Activated CD8-positive, alpha-beta memory T cell treated with anti-CD3 and anti-CD28 coated beads, Interleukin-2, amount 50 U/mL, for 4 hours (primary cell): ENCODE measurements at places on chromosomes 4 and X.

- peak; percentile 26 for DNase-seq
Measured at GRCh38 chrX:16870862-16871815, 977 bp upstream of the RBBP7 start.

DNA sequence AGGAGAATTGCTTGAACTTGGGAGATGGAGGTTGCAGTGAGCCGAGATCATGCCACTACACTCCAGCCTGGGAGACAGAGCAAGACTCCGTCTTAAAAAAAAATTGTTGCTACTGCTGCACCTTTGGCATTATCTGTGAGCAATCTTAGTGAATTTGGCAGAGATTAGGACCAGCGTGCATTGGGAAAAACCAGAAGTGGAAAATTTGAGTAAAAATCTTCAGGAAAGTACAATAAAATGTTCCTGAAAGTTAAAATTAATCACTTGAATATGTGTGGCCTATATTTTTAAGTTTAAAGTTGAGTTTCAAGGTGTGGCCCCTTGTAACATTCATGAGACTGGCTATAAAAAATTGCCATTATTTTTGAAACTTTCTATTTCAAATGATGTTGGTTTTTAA, 85.1 kb downstream of the SPRY1 start:
- no peak for DNase-seq

DNA sequence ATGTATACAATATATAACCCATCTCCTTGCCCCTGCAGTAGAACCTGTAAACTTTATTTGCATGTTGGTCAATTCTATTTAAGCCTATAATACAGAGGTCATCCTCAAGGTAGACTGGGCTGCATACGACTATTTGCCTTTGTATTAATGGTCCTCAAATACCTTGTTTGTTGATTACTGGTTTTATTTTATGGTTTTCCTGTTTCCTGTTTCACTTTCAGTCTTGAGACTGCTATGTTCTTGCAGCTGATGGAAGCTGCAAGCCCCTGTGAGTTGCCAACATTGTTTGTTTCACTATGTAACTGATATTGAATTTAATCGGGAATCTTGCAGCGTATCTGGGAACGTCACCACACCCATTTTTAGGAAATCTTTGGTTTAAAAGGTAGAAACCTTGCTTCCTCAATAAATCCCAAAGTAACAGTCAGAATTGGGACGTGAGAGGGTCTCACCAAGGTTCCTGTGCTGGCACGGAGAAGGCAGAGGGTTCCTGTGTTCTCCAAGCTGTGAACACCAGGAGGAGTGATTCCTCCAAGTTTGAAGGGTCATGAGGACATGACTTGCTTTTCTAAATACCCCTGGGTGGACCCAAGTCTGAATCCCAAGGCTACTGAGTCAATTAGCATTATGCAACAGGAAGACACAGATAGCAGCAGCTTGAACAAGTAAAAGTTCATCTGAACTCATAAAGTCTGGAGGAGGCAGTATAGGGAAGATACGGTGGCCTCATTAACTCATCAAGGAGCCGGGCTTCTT, 110.6 kb upstream of the PNPLA4 start:
- DNase-seq: no peak

- no peak for DNase-seq
Measured at GRCh38 chrX:97405031-97405660, 521.4 kb downstream of the RPA4 start.

DNA sequence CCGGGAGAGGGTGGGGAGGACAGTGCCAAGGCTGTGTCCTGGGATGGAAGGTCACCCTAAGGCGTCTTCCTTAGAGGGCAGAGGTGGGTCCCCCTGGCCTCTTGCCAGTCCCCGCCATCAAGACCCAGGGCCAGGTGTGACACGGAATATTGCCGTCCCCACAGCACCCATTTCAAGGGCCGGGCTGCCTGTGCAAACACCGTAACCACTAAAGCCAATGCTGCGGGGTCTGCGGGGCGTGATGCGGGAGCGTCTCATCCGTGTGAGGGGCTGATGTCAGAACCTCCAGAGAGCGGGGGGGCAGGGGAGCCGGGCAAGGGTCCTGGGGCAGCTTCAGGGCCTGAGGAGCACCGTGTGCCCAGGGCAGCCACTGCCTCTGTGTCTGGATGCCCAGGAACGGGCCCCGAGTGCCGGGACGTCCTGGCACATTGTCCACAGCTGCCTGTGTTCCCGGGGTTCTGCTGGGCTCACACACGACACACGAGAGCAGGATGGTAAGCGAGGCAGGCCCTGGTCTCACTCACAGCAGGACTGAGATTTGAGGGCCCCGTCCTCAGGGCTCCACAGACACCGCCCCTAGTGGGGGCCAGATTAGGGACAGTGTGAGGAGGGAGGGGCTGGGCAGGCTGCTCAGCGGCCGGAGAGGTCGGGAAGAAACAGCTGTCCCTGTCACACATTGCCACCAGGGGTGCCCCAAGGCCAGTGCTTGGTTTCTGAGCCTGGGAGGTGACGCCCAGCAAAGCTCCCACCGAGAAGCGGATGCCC, 29.2 kb downstream of the NKX1-1 start:
- no peak for DNase-seq

GRCh38 chr4:95547715-95548471, 880 bp downstream of the UNC5C start:
- no peak for DNase-seq

DNA sequence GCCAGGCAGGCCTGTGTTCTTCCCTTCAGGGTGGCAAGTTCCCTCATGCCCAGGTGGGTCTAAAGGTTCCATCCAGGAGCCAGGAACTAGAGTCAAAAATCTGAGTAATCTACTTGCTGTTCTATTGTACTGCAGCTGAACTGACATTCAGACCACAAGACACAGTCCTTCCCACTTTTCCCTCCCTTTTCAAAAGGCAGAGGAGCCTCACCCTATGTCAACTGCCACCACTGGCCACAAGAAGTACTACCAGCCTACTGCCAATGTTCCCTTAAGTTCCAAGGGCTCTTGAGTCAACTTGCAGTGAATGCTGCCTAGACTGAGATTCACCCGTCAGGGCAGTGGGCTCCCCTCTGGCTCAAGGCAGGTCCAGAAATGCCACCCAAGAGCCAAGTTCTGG, 133.5 kb downstream of the FAM47B start:
- no peak for DNase-seq

GRCh38 chr4:15234116-15234855, 193.5 kb upstream of the C1QTNF7 start:
- no peak for DNase-seq

- no peak for DNase-seq
Measured at GRCh38 chrX:2665387-2666304, 25.4 kb upstream of the CD99 start.

GRCh38 chr4:150278206-150278605, 200.0 kb downstream of the DCLK2 start:
- DNase-seq: no peak

DNA sequence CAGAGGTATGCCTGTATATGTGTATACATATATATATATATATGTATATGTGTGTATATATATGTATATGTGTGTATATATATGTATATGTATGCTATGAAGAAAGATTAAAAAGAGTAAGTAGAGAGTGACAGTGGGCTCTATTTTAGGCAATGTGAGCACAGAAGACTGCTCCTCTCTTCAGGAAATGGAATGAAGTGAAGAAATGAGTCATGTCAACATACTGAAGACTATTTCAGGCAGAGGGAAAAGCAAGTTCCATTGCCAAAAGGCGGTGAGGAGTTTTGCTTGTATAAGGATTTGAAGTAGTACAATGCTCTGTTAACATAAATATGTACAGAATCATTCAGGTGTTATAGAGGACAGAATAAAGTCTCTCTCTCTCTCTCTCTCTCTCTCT, 773.2 kb upstream of the FTHL17 start:
- no peak for DNase-seq

DNA sequence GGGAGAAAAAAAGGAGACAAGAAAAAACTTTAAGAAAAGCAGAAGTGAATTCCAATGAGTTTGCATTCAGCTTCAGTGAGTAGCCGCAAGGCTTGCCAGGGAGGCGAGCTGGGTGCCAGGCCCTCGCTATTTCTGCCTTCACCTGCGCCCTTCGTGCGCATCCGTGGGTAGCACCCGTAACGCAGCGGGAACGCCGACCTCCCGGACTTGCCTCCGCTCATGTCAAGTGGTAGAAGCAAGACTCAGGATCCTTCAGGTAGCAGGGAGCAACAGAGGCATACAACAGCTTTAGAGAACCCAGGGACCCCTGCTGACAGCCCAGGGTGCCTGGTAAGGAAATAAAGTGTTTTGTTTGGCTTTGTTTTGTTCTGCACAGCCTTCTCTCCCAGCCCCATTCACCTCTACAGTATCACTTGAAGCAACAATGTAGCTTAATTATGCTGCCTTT, 140.0 kb upstream of the BCOR start:
- no peak for DNase-seq

DNA sequence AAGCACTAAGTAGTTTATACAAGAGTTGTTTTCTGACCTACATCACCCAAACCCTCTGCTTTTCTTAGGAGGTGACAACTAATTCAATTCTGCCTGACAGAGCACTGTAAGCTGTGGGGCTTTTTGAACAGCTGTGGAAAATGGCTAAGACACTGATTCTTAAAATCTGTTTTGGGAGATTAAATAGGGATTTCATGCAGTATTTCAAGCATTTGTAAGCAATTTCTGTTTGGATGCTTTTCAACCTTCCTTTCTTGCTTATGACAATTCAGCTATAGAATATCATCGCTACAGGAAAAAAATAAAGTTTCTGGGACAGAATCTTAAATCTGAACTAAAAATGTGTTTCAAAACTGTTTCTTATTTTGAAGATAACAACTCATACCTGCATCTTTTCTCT, 459.5 kb downstream of the RAPGEF2 start:
- DNase-seq: no peak

DNA sequence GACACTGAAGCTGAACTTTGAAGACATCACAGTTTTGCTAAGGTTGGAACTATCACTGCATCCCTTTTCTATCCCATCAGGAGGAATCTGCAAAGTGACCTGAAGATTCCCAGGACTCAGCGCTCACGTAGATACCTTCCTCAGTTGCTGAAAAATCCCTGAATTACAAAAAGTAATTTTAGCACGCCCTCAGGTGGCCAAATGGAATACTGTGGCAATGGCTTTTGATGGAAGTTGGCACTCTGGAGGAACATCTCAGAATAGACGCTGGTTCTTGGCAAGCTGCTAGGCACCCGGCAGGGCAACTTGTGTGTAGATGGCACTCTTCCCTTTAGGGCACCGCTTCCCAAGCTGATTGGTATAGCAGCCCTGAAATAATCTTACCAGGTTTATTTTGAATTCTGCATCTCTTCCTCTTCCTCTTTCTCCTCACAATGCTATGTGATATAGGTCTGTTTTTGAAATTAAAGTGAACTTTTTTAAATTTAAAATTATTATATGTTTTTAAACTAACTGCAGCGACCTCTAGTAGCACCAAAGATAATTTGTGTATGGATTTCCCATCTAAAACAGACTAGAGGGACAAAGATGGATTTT, 16.3 kb upstream of the ESX1 start:
- DNase-seq: no peak

- DNase-seq: no peak
Measured at GRCh38 chr4:3215733-3216132, 33.2 kb upstream of the MSANTD1 start.

DNA sequence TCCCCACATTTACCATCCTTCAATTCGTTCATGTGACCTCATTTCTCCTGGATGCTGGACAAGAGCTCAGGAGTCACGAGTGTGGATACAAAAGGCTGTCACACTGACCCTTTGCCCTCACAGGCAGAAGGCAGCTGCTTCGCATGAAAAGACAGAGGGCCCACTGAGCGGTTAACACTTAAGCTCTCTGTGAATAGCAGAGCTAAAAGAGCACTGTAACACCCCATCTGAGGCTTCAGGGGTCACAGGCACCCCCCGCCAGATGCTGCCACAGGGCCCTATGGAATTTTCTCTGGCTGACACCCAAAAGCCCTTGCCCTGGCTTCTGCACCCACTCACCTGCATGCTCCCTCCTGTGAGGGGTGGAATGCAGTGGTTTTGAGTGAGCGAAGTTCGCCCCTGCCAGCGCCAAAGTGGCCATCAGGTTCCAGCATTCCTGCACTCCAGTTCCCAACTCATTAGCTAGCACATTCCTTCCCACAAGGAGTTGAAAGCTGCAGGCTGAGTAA, 360.9 kb downstream of the PPP3CA start:
- no peak for DNase-seq

DNA sequence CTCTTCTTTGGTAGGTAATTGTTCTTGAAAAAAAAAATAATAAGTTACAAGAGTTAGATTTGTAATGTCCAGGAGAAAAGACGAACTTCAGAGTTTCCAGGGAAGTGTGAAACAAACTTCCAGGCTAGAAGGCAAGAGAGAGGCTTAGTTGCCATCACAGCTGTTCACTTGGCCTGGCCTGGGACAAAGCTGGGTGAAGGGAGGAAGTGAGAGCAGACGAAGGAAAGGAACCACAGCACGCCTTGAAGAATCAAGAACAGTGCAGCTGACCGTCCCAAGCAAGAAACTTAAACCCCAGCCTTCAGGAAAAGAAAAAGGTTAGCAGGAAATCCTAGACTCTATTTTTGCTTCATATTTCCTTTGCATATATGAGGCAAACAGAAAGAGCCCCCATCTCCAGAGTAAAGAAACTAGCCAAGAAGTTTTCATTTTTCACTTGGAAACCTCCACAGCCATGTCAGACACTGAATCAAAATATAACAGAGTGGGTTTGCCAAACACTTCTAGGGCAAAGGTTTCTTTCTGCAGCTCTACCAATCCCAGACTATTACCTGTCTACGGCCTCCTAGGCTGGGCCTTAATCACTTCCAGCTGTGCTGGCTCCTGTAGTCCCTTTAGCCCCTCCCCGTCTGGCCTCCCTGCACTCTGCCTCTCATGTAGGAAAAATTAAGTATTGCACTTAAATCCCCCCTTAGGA, 209.6 kb downstream of the SPATA18 start:
- no peak for DNase-seq

- no peak for DNase-seq
Measured at GRCh38 chrX:18931972-18932371, 51.9 kb downstream of the PHKA2 start.

GRCh38 chrX:31590581-31591114, 518.8 kb upstream of the FTHL17 start:
- no peak for DNase-seq

GRCh38 chr4:27911047-27911446, 1050.4 kb downstream of the STIM2 start:
- no peak for DNase-seq

DNA sequence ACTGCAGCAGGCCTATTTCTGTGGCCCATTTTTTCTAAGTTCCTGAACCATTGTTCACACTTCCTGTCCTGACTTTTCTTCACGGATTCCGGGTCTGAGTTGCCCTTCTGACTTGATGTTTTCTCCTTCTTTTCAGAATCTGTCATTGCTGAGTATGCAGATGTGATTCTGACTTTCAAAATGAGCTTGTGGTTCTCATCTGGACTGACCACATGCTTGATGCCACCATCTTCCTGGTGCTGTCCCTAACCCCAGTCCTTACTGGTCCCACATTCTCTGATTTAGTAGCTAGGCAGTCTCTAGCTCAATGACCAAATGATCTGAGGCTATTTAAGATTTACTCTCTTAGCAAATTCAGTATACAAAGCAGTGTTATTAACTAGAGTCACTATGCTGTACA, 822.3 kb upstream of the TENM3 start:
- DNase-seq: no peak

DNA sequence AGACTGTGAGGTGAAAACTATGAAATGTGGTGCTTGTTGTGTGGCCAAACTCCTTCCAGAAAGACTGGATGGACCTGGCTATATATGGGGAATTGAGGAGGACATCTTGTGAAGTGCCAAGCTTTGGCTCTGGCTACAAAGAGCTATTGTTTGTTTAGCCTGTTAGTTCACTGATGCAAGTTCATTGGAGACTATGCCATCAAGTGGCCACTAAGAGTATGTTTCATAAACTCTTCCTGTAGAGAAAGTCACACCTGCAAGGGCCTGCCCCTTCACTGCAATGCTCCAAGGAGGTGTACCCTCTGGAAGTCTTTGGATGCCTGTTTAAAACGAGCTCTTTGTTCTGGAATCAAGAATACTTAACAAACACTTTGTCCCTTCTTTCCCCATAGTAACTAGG, 382.0 kb downstream of the GABRG1 start:
- no peak for DNase-seq
